Bronchial epithelial cell (primary cell): ENCODE measurements at places on chromosomes 5 and 9. TPM values are rescaled to one million over a fixed set of nuclear protein-coding genes. Genes with fewer than 3 reads are reported as not detected.

DNA sequence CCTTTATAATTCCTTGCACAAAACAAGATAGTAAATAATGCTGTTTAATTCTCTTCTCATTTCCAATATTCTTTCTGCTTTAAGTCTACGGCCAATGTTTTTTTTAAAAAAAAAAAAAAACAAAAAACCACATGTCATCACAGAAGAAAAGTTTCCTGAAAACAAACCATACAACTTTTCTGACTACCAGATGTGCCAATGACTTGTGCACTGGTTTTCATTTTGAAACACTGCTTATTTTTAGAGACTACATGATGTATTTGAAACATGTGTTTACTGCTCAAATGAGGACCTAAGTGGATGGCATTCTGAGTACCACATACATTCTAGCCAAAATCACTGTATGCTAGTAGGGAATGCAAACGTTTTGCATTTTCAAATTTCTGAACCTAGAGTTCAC is 167.9 kb downstream of the GLIS3 start:
- no peak for DNase-seq

DNA sequence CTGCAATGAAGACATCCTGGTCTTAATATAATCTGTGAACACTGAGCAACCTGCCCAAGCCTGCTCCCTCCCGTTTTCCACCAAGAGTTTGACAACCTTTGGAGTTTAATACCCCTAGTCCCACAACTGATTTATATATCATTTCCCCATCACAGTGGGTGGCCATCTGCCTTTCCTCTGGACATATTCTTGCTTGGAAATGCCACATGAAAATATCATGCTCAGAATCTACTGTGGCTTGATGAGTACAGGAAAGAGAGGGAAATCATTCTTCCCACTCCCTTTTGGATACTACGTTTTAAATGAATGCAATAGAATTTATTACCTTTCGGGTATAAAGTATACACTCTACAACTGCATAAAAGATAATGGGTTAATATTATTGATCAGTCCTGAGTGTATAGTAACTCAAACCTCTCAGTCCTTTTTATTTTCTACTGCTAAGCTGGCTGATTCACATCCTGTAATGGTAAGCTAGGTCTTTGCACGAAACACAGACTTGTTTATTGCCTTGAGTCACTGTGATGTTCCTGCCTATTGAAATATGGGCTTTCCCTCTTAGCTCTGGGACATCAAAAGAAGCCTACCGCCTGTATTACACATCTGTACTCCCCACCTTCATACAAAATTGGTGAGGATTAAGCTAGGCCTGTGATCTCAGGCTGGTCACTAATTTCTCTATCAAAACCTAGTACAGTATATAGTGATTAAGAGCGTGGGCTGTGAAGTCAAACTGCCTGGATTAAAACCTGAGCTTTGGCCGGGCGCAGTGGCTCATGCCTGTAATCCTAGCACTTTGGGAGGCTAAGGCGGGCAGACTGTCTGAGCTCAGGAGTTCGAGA is 67.6 kb upstream of the NR5A1 start:
- peak; percentile 91 for DNase-seq

The ESM1 gene
- total RNA-seq = not detected in 2 replicates

DNA sequence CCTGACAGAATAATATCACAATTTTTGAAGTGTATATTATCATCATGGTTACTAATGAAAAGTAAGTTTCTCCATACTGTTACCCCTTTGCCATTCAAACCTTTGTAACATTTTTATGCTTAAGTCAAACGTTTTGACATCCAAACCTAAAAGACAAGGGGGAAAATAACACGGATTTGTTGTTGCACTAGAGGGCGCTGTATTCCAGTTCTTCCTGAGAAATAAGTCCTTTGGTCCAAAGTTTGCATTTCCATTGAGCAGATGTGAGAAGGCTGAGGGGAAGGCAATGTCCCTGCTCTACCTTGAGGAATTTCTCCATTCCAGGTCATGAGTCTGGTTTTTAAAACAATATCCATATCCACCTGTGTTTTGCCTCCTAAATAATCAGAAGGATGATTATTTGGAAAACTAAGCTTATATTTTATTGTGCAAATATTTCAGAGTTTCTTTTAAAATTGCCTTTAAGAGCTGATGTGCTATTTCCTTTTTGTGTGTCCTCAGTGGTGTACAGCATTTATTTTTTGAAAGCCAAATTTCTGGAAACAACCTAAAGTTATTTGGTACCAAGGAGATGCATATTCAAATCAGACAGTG is 9.7 kb downstream of the LECT2 start:
- DNase-seq = peak; percentile 80

- DNase-seq = no peak
These were observed 27.6 kb downstream of the TCF7 start for GRCh38 chr5:134142052-134142451.

DNA sequence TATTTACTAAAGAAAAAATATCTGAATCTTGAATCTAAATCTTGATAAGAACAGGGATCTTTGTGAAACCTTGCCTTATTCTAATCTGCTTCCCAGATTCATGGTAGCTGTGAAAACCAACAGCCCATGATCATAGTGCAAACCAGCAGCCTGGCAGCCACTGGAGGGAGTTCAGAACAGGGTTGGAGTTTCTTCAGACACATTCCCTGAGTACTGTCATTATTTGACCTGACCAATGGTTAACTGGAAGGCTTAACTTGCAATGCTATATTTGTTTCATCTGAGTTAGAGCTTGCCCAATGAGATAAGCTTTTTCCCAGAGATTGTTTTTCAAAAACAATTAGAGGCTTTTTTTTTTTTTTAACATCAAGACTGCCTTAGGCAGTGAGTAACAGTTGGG is 47.8 kb downstream of the LOX start:
- DNase-seq = no peak

DNA sequence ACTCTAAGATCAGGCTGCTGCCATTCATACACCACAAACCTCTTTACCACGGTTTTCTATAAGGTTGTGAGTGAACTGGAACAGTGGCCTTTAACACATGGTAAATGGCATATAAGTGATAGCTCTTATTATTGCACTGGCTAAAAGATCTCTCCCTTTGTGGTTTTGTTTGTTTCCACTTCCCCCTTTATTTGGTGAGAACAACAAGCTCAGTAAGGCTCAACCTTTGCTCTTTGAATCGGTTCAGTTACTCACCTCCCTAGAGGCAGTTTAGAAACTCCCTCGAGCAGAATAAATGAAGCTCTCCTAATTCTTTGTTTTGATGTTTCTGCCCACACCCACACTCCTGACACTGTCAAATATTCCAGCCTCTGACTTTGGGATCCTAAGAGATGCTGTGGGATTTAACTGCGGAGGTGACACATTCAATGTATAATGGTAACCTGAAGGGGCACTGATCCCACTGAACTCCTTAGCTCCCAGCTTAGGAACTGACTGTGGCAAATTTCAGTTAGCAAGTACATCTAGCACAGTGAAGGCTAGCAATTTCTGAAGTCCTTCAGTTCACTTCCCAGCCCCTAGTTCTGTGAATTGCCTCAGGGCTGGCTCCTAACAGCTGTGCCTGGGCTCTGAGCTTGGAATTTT is 22.5 kb upstream of the RAD23B start:
- DNase-seq = no peak

- peak; percentile 62 for DNase-seq
These were observed 28.2 kb downstream of the YIPF5 start for GRCh38 chr5:144142139-144142823.

- DNase-seq = no peak
These were observed 543 bp upstream of the ANKRD33B start for GRCh38 chr5:10563110-10563944.
